Lower lobe of right lung (tissue), 2 donors: ENCODE measurements at places on chromosomes 6 and 20. TPM values are rescaled to one million over a fixed set of nuclear protein-coding genes. Genes with fewer than 3 reads are reported as not detected.

DNA sequence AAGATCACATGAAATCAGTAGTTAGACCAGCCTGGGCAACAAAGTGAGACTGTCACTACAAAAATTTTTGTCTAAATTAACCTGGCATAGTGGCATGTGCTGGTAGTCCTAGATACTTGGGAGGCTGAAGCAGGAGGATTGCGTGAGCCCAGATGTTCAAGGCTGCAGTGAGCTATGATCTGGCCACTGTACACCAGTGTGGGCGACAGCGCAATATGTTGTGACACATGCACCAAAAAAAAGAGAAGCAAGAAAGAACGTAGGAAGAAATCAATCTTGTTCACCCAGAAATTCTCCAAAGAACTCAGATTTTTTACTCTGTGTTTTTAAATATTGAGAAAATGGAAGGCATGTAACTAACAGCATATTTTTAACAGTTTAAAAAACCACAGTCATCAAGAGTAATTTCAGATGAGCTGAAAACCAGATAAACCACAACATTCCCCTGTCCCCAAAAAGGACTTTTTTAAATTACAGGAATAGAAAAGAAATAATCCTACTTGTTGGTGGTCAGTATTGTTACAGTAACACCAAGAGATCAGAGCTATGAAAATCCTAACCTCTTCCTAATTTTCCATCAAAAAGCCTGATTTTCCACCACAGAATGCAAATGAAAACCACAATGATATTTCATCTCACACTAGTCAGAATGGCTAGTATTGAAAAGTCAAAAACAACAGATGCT, 240.2 kb downstream of the KHDC1L start:
- no peak overlapping the region for H3K4me3 ChIP-seq

GRCh38 chr20:52926505-52926904, 45.7 kb upstream of the TSHZ2 start:
- H3K27ac ChIP-seq, result no peak overlapping the region
- H3K27me3 ChIP-seq, result no peaks in the 10 kb centered on the region
- DNase-seq, result no peak
- H3K4me3 ChIP-seq, result no peak overlapping the region
- H3K4me1 ChIP-seq, result peaks cover 8% of the 10 kb centered on the region

The PDRG1 gene
- 9.4 TPM for total RNA-seq

The GNAS gene
- 744 TPM for total RNA-seq

DNA sequence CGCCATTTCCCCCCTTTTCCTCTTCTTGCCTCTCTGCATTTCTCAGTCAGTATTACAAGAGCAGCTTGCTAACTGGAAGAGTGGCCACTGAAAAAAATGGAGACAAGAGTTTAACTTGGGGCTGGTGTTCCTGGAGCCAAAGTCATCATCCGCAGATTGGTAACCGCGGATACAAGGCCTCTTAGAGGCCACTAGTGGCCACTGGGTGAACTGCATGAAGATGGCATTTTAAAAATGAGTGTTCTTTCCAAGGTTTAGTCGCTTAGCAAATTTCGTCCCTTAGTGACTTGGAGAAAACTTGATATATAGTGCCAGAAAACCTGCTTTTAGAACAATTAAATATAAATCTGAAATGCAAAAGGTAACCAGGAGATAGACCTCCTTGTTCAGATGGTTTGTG, 4.8 kb downstream of the F13A1 start:
- H3K36me3 ChIP-seq, result no peaks in the 10 kb centered on the region
- H3K4me1 ChIP-seq, result no peaks in the 10 kb centered on the region
- H3K4me3 ChIP-seq, result no peak overlapping the region
- no peak for DNase-seq

- no peak overlapping the region for H3K4me3 ChIP-seq
- H3K4me1 ChIP-seq, result no peaks in the 10 kb centered on the region
- H3K36me3 ChIP-seq, result no peaks in the 10 kb centered on the region
- no peak for DNase-seq
Observed at GRCh38 chr20:24422091-24422760, 47.2 kb upstream of the SYNDIG1 start.

The BPIFA1 gene
- total RNA-seq, result 28.4 TPM

The TIAM2 gene
- 5.9 TPM for total RNA-seq

GRCh38 chr6:105780146-105780860, 305.8 kb upstream of the PRDM1 start:
- no peak for DNase-seq
- no peak overlapping the region for H3K27ac ChIP-seq
- H3K4me1 ChIP-seq, result no peaks in the 10 kb centered on the region

DNA sequence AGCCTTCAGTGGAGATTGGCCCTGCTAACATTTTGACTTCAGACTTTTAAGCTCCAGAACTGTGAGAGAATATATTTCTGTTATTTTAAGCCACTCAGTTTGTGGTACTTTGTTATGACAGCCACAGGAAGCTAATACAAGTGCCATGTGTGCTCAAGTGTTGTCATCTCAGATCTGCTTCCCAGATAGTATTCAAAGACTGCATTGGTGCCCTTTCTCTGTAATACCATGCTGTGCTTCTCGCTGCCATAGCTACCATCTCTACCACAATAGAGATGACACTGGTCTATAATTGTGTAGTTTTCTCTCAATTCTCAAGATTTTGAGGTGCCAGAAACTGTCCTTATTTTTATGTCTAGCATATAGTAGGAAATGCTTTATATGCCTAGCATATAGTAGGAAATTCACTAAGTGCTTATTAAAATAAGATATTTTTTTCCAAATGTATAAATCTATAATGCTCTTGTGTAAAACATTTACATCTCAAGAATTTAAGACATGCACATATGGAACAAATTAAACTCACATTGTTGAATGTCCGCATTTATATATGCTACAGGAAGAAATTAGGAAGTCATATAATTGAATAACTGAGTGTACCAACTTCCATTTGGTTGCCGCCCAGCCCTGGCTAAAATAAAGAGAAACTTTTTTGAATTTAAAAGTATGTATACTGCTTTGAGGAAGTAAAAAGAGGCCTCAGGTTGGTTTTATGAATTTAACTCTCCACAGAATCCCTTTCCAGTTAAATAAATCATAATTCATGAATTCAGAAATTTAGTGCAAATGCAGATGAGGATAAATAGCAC, 77.6 kb downstream of the TPBG start:
- no peak overlapping the region for H3K27ac ChIP-seq
- no peaks in the 10 kb centered on the region for H3K4me1 ChIP-seq
- no peak overlapping the region for H3K4me3 ChIP-seq
- no peak for DNase-seq

DNA sequence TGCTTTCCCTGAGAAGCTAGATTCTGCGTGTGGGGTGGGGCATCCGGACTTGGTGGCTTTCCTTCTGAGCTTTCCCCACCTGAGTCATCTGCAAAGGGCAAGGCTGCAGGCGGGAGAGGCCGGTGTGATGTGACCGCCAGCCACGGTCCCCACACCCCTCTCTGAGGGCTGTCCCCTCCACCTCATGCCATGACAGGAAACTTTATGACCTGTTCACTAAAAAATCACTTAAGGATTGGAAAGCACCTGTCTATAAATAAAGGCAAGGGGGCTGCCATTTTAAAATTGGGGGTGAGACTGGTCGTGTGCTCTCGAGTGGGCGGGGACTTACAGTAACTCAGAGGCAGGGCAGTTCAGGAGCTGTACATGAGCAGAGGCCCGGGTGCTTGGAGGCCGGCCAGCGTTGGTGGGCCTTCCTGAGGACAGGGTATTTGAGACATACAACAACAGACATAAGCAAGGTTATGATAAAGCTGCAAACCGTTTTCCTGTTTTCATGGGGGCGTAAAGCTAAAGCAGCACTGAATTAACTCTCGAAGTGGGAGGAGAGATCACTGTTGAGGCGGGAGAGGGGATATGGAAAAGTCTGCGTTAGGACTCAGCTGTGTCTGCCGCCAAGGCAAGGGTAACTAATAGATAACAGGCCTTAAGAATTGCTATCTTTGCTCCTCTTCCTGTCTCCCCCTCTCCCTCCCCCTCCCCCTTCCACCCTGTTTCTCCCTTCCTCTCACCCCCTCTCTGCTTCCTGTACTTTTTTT, 16.1 kb upstream of the SERPINB1 start:
- H3K27me3 ChIP-seq, result no peaks in the 10 kb centered on the region
- peak overlapping the region; percentile 80 for H3K27ac ChIP-seq
- no peak for DNase-seq
- H3K36me3 ChIP-seq, result no peaks in the 10 kb centered on the region
- peaks cover 59% of the 10 kb centered on the region for H3K4me1 ChIP-seq

- peak; percentile 93 for DNase-seq
- H3K36me3 ChIP-seq, result no peaks in the 10 kb centered on the region
- no peaks in the 10 kb centered on the region for H3K27me3 ChIP-seq
- H3K27ac ChIP-seq, result peak within 1 kb of the TSS; percentile 75
Observed at GRCh38 chr6:28349892-28350737, at the start of gene ZKSCAN3. Gene ZKSCAN3, plus strand, starts transcription at chr6:28349947. Its CDS starts 9,640 bp downstream, at chr6:28359587.

The FRMD1 gene
- total RNA-seq, result not detected

The LINC00237 gene
- not detected for total RNA-seq

The TP53TG5 gene
- total RNA-seq, result not detected

DNA sequence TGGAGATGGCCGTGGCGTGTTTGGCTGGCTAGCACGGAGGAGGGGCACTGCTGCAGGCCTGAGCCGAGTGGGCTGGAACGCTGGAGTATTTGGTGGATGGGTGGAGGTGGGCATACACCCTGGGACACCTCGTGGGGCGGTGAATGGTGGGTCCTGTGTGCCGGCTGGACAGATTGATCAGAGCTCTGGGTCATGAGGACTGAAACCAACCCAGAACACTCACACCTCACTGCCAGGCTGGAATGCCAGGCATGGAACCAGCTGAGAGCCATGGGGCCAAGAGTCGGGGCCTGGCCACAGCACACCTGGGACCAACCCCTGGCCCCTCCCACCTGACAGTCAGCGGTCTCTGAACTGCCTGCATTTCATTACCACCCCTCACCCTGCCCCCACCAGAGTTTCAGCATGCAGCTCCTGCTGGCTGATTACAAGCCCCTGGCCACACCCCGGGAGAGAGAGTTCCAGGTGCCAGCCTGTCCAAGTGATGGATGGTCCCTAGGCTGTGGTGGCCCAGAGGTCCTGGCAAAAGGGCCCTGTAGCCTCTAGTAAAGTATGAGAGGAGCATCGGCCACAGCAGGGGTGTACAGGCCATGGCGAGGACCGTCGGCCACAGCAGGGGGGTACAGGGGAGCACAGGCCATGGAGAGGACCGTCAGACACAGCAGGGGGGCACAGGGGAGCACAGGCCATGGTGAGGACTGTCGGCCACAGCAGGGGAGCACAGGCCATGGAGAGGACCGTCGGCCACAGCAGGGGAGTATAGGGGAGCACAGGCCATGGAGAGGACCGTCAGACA, 3.3 kb downstream of the NPBWR2 start:
- H3K36me3 ChIP-seq, result peaks cover 2% of the 10 kb centered on the region
- H3K27ac ChIP-seq, result no peak overlapping the region
- peak; percentile 26 for DNase-seq
- peaks cover 11% of the 10 kb centered on the region for H3K4me1 ChIP-seq
- H3K4me3 ChIP-seq, result no peak overlapping the region
- H3K27me3 ChIP-seq, result peaks cover 36% of the 10 kb centered on the region

DNA sequence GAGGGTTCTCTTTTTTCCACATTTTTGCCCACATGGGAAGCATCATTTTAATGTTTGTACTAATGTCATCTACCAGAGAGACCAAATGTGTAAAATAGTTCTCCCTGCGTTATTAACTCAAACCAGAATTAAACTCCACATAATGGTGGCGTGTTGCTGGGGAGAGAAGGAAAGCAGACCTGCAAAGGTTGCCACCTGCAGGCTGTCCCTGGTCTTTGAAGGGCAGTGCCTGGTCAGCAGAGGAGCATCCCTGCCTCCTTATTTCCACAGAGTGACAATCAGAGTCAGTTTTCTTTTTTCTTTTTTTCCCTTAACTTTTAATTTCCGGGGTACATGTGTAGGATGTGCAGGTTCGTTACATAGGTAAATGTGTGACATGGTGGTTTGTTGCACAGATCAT, 214.5 kb downstream of the TBX18 start:
- H3K27ac ChIP-seq, result no peak overlapping the region
- H3K4me1 ChIP-seq, result no peaks in the 10 kb centered on the region
- no peak overlapping the region for H3K4me3 ChIP-seq
- DNase-seq, result no peak
- no peaks in the 10 kb centered on the region for H3K36me3 ChIP-seq
- H3K27me3 ChIP-seq, result no peaks in the 10 kb centered on the region
